ENCODE measurements at places on chromosomes 11 and 22.

- no peaks in the 10 kb centered on the region for H3K36me3 ChIP-seq
- no peaks in the 10 kb centered on the region for H3K27me3 ChIP-seq
- H3K4me1 ChIP-seq: no peaks in the 10 kb centered on the region
- DNase-seq: peak; percentile 60
- no peak within 1 kb of the TSS for H3K27ac ChIP-seq
Observed at GRCh38 chr22:20268279-20269012, at the start of gene RTN4R. RTN4R (minus strand) TSS chr22:20268318; CDS start chr22:20268092, 226 bp downstream.

DNA sequence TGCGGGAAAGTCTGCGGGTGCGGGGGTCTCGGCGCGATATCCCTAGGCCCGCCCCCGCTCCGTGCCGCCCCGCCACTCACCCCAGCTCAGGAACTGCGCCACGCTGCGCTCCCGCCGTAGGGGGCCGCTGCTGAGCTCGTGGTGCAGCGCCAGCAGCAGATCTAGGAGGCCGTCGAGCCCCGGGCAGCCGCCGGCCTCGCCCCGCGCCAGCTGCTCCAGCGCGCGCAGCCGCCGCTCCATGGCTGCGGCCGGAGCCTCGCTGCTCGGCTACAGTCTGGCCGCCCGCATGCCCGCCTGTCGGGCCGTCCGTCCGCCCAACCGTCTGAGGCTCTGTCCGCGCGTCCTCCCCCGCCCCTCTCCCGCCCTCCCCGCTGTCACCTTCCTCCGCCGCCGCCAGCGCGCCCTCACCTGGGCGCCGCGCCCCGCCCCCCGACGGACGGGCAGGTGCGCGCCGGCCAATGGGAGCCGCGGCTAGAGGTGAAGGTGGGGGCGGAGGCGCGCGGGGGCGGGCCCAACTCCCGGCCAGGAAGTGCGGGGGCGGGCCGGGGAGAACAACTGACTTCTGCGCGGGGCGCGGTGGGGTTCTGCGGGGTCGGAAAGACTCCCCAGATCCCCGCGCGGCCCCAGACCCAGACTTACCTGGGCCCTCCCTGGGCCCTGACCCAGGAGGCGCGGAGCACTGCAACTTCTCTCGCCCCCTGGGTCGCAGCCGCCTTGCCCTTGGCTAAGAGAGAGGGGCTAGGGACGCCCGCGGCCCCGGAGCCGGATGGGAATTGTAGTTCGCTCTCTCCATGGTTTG, at the start of gene CDC42BPG:
TSS of gene CDC42BPG (minus strand) at position 324 of the 799 bp plus-strand sequence. CDS start at position 240, 84 bp downstream.
- H3K27me3 ChIP-seq: no peaks in the 10 kb centered on the region
- no peak within 1 kb of the TSS for H3K27ac ChIP-seq
- no peaks in the 10 kb centered on the region for H3K4me1 ChIP-seq
- H3K36me3 ChIP-seq: peaks cover 2% of the 10 kb centered on the region
- H3K4me3 ChIP-seq: peak within 1 kb of the TSS; percentile 89

- DNase-seq: no peak
- no peak overlapping the region for H3K27ac ChIP-seq
- H3K4me1 ChIP-seq: no peaks in the 10 kb centered on the region
Observed at GRCh38 chr11:119529936-119530335, 107.0 kb upstream of the THY1 start.

DNA sequence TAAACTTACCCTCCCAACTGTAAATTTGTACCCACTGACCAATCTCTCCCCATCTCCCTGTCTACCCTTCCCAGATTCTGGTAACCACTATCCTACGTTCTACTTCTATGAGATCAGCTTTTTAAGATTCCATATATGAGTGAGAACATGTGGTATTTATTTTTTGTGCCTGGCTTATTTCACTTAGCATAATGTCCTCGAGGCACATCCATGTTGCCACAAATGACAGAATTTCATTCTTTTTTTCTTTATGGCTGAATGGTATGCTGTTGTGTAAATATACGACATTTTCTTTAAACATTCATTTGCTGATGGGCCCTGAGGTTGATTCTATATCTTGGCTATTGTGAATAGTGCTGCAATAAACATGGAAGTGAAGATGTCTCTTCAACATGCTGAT, 74.7 kb upstream of the RRM1 start:
- no peak for DNase-seq
- H3K27ac ChIP-seq: no peak overlapping the region
- no peak overlapping the region for H3K4me3 ChIP-seq
- H3K27me3 ChIP-seq: no peaks in the 10 kb centered on the region
- H3K36me3 ChIP-seq: no peaks in the 10 kb centered on the region
- no peaks in the 10 kb centered on the region for H3K4me1 ChIP-seq

- no peak overlapping the region for H3K4me3 ChIP-seq
Observed at GRCh38 chr11:23570828-23571227, 710.6 kb upstream of the CCDC179 start.

GRCh38 chr11:126341760-126342161, 13.7 kb upstream of the ST3GAL4 start:
- no peak for DNase-seq
- H3K27me3 ChIP-seq: no peaks in the 10 kb centered on the region
- no peak overlapping the region for H3K27ac ChIP-seq

GRCh38 chr11:15903246-15903645, 453.1 kb downstream of the SOX6 start:
- H3K27me3 ChIP-seq: no peaks in the 10 kb centered on the region
- H3K36me3 ChIP-seq: no peaks in the 10 kb centered on the region
- no peak for DNase-seq

- H3K4me3 ChIP-seq: peak overlapping the region; percentile 21
- no peak overlapping the region for H3K27ac ChIP-seq
- peaks cover 5% of the 10 kb centered on the region for H3K36me3 ChIP-seq
- no peaks in the 10 kb centered on the region for H3K27me3 ChIP-seq
- 0 out of 2 replicates have a peak, but pooled peaks cover 3% of the 10 kb centered on the region for H3K4me1 ChIP-seq
Observed at GRCh38 chr11:66328302-66329144, 7.7 kb downstream of the RIN1 start.

GRCh38 chr11:122780296-122780949, 57.9 kb upstream of the CRTAM start:
- DNase-seq: no peak
- H3K4me3 ChIP-seq: no peak overlapping the region
- no peak overlapping the region for H3K27ac ChIP-seq
- H3K36me3 ChIP-seq: no peaks in the 10 kb centered on the region

DNA sequence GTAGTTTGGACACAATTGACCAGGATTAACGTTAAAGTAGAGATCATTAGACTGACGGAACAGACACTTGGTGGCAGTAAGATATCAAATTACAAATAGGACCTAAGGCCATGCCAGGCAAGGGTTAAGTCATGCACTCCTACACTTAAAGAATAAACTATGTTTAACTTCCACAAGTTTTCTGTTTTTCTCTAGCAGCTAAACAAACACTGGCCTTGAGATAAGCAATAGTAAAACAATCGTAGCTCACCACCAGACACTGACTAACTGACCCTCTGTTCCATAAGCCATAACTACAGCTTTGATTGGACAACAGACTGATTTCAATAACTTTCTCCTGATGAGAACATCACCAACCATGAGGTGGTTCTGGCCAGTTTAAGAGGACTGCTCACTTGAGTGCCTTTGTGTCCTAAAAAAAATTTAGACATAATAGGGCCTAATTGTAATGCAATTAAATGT, 2.0 kb upstream of the CEP126 start:
- no peak for DNase-seq
- no peaks in the 10 kb centered on the region for H3K36me3 ChIP-seq
- no peak overlapping the region for H3K27ac ChIP-seq
- H3K27me3 ChIP-seq: no peaks in the 10 kb centered on the region

DNA sequence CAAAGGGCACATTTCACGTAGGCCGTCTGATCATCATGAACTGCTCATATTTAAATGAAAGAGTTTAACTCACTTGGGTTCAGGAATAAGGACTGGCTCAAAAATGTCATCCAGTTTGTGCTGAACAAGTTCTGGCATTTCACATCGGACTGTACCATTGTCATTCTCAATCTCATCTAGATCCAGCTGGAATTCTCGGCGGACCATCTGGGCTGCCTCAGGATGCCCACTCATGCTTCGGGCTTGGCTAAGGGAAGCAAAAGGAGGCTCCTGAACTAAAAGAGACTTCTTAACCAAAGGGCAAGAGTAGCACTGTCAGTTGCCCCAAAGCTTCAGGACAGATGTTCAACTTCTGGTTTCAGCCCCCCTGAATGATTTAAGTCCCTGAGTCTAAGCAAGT, 40.2 kb downstream of the F2 start:
- H3K27me3 ChIP-seq: no peaks in the 10 kb centered on the region
- peaks cover 49% of the 10 kb centered on the region for H3K36me3 ChIP-seq
- H3K27ac ChIP-seq: no peak overlapping the region
- H3K4me3 ChIP-seq: no peak overlapping the region

GRCh38 chr11:97409141-97409540, 1019.3 kb downstream of the JRKL start:
- no peak overlapping the region for H3K27ac ChIP-seq
- no peak overlapping the region for H3K4me3 ChIP-seq
- no peaks in the 10 kb centered on the region for H3K4me1 ChIP-seq
- no peaks in the 10 kb centered on the region for H3K36me3 ChIP-seq
- DNase-seq: no peak

DNA sequence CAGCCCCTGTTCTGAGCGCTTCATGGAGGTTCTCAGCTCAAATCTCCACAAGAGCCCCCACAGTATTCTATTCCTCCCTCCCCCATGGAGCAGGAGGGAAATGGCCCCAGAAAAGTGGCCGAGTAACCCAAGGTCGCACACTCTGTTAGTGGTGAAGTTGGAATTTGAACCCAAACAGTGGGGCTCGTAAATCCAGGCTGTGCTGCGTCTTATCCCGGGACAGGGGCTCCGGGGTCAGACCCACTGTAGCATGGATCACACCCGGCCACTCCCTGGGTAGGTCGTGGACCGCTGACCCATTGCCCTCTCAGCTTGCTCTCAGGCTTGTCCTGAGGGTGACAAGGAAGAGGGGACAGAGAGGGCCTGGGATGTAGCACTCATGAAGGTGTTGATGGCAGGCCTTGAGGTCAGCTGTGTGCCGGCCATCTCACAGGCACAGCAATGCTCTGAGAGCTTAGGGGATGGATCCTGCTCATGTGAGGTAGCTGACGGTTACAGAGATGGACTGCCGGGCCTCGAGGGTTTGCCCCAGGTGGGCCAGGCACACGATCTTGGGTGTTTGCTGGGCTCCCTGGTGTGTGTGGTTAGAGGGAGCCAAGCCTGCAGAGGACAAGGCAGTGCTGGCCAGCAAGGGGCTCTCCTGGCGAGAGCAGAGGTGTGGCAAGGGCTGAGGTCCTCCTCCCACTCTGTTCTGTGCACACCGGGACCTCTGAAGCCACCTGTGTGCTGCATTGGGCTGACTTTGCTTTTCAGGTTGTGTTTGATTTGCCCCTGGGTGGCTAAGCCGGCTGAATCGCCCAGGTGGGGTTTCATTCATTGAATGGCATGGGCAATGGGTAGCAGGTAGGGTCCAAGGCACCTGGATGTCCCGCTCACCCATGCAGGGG, 2.3 kb upstream of the FGF19 start:
- peak overlapping the region; percentile 71 for H3K4me3 ChIP-seq
- no peak overlapping the region for H3K27ac ChIP-seq
- H3K36me3 ChIP-seq: no peaks in the 10 kb centered on the region
- peaks cover 4% of the 10 kb centered on the region for H3K4me1 ChIP-seq
- peaks cover 2% of the 10 kb centered on the region for H3K27me3 ChIP-seq
- no peak for DNase-seq

GRCh38 chr11:2839395-2839943, 46.1 kb downstream of the CDKN1C start:
- no peak overlapping the region for H3K27ac ChIP-seq
- no peak overlapping the region for H3K4me3 ChIP-seq
- no peak for DNase-seq
- H3K27me3 ChIP-seq: no peaks in the 10 kb centered on the region
- H3K36me3 ChIP-seq: no peaks in the 10 kb centered on the region

DNA sequence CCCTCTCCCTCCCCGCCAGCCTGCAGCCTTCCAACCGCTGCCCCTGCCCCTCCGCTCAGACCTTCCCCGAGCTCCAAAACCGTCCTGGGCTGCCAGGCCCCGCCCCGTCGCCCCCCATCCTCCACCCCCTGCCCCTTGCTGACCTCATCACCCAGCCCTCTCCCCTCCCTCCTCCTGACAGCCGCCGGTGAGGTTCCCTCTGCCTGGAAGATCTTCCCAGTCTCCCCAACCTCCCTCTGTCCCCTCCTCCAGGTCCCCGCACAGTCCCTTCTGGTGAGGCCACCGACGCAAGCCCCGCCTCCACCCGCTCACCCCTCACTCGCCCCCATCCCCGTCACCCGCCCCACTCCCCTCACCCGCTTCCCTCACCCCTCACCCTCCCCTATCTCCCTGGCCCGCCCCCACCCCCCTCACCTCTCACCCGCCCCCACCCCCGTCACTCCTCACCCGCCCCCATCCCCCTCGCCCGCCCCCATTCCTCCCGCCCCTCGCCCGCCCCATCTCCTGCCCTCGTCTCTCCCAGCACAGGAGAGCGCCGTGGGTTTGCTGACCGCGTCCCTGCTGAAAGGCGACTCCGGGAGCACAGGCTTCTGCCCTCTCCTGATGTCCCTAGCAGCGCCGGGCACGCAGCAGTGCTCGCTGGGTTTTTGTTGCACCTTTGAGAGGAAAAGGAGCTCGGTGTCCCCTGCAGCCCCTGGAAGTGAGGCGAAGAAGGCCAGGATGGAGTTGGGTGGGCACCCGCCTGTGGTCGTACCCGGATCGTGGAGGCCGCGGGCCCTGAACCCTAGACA, 16.4 kb upstream of the UPK3A start:
- H3K36me3 ChIP-seq: no peaks in the 10 kb centered on the region
- no peaks in the 10 kb centered on the region for H3K27me3 ChIP-seq
- no peak overlapping the region for H3K27ac ChIP-seq
- peak; percentile 97 for DNase-seq

GRCh38 chr11:19597206-19597605, 115.4 kb upstream of the NAV2 start:
- no peak overlapping the region for H3K4me3 ChIP-seq
- H3K36me3 ChIP-seq: no peaks in the 10 kb centered on the region
- no peak overlapping the region for H3K27ac ChIP-seq
- no peaks in the 10 kb centered on the region for H3K4me1 ChIP-seq

DNA sequence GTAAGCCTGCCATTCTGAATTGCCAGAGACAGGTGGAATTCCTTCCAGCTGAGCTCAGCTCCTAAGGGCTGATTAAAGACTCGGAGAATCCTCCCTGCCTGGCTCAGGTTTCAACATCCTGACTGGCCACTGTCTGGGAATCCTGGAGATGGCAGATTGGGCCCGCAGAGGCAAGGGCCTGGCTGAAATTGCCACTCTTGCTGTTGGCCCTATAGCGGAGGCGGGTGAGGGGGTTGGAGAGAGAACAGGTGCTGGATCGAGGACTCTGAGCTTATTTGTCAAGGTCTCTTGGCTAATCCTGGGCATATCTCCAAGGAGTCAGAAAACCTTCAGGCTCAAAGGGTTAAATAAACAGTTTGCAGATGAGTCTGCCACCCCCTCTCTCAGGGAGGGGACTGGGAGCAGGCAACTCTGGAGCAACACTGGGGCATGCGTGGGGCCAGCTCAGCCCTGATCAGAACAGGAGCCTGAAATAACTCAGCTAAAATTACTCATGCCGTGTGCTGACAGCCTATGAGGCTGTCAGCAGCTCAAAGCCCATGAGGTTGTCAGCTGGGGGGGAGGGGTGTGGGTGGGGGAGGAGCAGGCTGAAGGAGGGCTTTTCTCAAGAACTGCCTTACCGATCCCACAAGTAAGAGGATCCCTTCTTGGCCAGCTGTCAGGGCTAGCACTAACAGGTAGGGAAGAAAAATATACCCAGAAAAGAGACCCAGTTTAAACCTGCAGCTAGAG, 14.7 kb upstream of the MFRP start:
- H3K4me1 ChIP-seq: peaks cover 7% of the 10 kb centered on the region
- DNase-seq: peak; percentile 82
- peak overlapping the region; percentile 67 for H3K4me3 ChIP-seq
- no peak overlapping the region for H3K27ac ChIP-seq
- H3K36me3 ChIP-seq: peaks cover 13% of the 10 kb centered on the region
- H3K27me3 ChIP-seq: peaks cover 23% of the 10 kb centered on the region
